ENCODE measurements at places on chromosomes 2 and 18.
A peak's percentile ranks its signal among the peaks of the same experiment; 100 is the strongest.

DNA sequence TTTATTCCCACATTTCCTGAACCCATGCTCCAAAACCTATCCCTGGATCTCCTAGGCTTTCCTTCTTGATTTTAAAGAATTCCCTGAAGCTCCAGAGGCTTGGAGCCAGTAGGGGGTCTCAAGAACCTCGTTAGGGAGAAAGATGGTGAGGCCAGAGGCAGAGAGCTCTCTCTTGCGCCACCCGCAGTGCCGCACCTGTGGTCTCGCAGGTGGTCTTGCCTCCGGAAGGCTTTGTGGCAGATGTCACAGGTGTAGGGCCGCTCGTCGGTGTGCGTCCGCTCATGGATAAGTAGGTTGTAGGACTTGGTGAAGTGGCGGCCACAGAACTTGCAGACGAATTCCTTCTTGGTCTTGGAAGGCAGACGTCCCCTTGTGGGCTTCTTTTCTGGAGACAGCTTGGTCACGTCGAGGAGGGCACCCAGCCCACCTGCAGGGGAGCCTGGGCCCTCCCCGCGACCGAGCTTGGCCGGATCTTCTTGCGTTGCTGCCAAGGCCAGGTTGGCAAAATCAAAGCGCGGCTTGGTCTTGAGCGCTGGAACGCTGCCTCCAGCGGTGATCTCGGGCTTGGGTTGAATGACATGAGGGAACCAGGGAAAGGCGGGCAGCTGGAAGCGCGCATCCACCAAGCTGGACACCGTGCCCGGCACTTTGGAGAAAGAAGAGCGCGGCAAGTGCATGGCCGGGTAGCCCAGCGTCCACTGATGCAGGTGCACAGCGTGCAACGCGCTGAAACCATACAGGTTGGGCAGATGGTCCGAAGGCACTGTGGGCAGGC lies 5.3 kb downstream of the OSR1 start:
- DNase-seq = no peak

DNA sequence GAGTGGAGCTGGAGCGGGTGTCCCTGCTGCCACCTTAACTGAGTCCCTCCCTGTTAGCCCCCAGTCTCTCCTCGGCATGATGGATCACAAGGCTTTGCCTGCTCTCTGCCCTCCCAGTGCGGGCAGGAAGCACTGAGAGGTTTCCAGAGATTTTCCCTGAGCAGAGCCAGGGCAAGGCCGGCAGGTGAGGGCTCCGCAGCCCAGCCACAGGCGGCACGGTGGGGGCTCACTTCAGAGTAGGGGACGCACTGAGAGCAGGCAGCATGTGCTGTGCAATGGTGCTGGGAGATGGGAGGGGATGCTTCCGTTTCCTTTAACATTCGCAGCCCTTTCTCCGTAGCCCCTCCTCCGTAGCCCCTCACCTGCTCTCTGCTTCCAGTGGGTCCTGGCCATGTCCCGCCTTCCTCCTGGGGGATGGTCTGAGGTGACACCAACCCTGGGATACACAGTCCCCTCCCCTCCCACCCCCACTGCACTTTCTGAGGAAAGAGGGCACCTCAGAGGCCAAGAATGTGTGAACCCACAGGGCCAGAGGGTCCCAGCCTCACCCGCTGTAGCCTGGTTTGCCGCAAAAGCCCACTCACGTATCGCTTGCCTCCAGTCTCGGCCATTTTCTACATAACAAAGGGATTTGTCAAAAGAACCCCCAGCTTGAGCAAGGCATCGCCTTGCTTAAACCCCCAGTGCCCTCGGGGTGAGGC lies 10.7 kb downstream of the KCNF1 start:
- DNase-seq = no peak

- DNase-seq = no peak
Measured at GRCh38 chr18:28176698-28176947, 307 bp downstream of the CDH2 start.

- DNase-seq = no peak
Measured at GRCh38 chr18:45619062-45619825, 4.0 kb downstream of the SLC14A2 start.

GRCh38 chr2:7691961-7692656 lies 774.9 kb downstream of the RNF144A start:
- no peak for DNase-seq

- no peak for DNase-seq
Measured at GRCh38 chr2:176514805-176515500, 245.7 kb downstream of the MTX2 start.

GRCh38 chr2:207330912-207331311 lies 165.2 kb upstream of the KLF7 start:
- DNase-seq = peak; percentile 29

- DNase-seq = no peak
Measured at GRCh38 chr2:213806125-213806726, 522.0 kb downstream of the SPAG16 start.

DNA sequence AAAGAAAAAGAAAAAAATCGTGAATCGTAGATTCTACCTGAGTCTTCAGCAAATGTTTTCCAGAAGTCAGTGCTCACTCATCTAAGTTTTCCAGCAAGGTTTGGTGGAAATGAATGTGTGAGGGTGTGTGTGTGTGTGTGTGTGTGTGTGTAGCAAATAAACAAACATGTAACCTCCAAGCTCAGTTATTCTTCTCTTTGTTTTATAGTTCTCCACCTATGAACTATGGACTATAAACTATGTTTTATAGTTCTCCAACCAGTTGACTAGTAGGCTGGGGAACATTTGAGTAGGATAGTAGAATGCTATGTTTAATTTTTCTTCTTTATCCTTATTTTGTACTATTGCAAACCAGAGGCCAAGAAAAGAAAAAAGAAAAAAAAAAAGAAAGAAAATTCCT lies 44.6 kb upstream of the SERPINE2 start:
- no peak for DNase-seq

DNA sequence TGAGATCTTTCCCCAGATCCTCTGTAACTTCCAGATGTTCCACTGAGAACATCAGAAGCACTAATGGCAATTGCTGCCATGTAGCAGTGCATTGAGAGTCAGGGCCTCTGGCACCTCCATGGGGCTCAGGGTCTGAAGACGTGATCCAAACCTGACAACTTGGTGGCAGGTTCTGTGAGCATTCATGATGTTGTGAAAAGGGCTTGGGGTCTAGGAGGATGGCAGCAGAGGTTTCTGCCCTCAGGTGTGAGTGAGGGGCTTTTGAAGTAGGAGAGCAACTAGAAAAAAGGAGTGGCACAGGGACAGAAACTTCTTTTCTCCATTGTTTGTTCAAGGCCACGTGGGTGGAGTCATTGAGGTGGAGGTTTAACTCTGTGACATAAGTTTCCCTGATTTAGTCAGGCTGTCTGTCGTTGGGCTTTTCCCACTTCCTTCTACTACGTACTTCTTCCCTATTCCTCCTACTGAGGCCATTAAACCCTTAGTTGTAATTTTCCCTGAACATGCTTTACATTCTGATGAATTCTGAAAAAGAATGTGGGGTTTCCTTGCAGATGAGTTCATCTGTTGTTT lies 13.1 kb downstream of the CFLAR start:
- DNase-seq = no peak

- DNase-seq = no peak
Measured at GRCh38 chr18:39913672-39914366, 2041.2 kb upstream of the PIK3C3 start.

GRCh38 chr2:9673914-9674481 lies 43.2 kb upstream of the YWHAQ start:
- no peak for DNase-seq

GRCh38 chr2:49070716-49071115 lies 83.6 kb downstream of the FSHR start:
- no peak for DNase-seq

DNA sequence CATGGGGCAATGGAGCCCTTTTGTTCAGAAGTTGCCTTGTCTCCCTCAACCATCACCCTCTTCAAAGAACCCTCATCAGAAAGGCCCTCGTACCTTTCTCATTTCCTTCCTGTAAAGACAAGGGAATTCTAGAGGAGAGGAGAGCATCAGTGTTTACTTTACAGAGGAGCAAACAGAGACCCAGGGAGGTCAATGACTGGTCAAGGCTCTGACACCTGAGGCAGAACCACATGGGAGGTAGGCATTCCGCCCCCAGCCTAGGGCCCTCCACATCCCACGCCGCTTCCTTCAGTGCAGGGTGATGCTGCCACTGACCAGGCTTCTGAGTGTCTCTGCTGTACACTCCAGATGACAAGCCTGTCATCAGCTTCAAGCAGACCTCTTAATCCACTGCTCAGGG lies 104.7 kb downstream of the NRP2 start:
- no peak for DNase-seq

DNA sequence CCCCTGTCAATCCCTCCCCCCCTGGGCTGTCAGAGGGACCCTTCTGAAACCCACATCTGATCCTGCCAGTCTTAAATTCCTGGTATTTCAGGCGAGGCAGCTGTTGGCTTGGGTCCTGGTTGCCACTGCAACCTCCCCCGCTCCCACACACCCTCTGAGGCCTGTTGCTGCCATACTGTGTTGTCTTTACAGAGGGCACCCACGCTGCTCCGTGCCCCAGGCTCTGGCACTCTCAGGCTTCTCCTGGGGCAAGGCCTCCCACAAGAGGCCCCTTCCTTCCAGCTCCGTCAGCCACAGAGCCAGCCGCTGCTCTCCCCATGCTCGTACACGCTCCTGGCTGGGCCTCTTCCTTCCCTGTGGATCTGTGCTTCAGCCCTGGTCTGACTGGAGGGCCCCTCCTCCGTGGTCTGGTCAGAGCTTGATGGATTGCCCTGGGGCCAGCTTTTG lies 8.6 kb downstream of the CABLES1 start:
- no peak for DNase-seq

- DNase-seq = no peak
Measured at GRCh38 chr2:176692533-176692932, 423.3 kb downstream of the MTX2 start.

- DNase-seq = no peak
Measured at GRCh38 chr2:2704428-2705090, 373.5 kb upstream of the MYT1L start.

DNA sequence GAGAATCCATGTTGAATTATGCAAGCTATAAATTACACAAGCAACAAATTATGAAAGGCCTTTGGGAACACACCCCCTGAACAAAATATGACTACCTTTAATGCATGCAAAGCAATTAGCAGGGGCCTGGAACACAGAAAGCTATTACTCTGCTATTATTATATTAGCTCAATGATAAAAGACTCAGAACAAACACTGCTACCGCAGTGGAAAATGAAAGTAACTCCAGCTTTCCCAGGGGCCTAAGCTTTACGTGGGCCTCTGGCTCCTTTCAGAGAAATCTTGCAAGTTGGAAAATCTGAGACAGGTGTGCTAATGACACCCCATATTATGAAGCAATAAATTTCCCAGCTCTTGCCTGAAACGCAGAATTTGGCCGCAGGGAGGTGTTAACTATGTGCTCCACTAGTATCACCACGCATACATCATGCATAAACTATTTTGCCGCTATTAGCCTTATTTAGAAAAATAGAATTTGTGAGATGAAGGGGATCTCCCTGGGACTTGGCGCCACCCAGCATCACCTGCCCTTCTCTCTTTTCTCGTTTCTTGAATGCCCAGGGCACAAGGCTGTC lies 321.6 kb upstream of the LYPD1 start:
- DNase-seq = no peak

GRCh38 chr2:236236559-236237452 lies 27.4 kb downstream of the ASB18 start:
- no peak for DNase-seq

DNA sequence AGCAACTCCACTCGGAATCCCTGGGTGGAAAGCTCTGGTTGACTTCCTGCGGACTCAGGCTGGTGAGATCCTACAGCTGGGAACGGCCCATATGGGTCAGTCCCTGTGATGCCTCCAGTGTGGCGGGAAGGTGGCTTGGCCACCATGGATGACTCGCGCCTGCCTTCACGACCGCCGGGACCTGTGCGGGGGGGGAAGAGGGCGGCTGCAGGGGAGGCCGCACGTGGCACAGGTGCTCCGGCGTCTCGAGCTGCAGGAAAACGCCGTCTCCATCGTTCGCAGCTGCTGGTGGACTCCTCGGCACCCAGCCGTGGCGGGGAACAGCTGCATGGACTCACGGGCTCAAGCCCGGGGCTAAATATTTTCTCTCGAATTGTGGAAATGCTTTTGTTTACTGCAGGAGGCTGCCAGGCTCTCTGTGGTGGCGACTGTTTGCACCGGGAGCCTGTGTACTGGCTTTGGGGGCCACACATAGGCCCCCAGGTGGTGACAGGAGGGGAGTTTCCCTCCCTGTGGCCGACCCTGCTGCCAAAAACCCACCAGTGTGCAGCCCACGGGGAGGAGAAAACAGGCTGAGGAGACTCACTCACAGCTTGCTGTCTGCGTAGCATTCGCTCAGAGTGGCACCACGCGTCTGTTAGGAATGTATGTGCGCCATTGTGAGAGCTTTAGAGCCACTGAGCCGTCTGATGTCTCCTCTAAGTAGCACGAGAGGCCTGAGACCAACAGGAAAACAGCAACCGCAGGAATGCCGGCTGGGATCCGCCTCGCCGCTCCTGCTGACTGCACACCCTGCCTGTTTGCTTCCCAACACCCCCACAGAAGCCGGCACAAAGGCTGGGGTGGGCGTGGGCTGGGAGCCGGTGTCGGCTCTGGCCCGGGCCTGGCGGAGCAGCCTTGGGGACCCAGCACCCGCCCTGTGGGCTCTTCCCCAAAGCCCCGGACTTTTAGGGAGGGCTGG lies 89.2 kb downstream of the NFATC1 start:
- no peak for DNase-seq

GRCh38 chr2:54599914-54600313 lies 123.5 kb upstream of the EML6 start:
- DNase-seq = no peak

GRCh38 chr2:218529990-218530389 lies 38.2 kb downstream of the USP37 start:
- no peak for DNase-seq

DNA sequence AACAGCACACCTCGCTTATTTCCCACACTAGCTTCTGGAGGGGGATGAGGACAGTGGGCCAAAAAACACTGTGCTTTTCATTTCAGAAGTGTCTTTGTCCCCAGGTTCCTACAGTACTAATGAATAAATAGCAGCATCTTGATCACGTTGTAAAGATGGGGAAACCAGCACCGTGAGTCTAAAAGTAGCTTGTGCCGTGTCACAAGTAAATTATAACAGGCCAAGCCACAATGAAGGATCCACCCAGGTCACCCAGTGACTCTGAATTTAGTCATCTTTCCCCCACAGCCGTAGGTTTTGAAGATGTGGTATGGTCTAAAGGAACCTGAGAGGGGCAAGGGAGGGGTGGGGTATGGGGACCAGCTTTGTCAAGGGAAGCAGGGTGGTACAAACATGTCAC lies 8.8 kb downstream of the FZD7 start:
- no peak for DNase-seq

- no peak for DNase-seq
Measured at GRCh38 chr2:28717339-28717758, 34.3 kb upstream of the PPP1CB start.

- no peak for DNase-seq
Measured at GRCh38 chr18:30709595-30709994, 332.9 kb downstream of the DSC3 start.

Measured in stimulated activated CD8-positive, alpha-beta memory T cell treated with anti-CD3 and anti-CD28 coated beads, Interleukin-7, amount 100 ng/mL, for 48 hours (primary cell).